GM23338 (cell line): ENCODE measurements at places on chromosomes 3 and 15. TPM values are rescaled to one million over a fixed set of nuclear protein-coding genes. Genes with fewer than 3 reads are reported as not detected.
A peak's percentile ranks its signal among the peaks of the same experiment; 100 is the strongest.

DNA sequence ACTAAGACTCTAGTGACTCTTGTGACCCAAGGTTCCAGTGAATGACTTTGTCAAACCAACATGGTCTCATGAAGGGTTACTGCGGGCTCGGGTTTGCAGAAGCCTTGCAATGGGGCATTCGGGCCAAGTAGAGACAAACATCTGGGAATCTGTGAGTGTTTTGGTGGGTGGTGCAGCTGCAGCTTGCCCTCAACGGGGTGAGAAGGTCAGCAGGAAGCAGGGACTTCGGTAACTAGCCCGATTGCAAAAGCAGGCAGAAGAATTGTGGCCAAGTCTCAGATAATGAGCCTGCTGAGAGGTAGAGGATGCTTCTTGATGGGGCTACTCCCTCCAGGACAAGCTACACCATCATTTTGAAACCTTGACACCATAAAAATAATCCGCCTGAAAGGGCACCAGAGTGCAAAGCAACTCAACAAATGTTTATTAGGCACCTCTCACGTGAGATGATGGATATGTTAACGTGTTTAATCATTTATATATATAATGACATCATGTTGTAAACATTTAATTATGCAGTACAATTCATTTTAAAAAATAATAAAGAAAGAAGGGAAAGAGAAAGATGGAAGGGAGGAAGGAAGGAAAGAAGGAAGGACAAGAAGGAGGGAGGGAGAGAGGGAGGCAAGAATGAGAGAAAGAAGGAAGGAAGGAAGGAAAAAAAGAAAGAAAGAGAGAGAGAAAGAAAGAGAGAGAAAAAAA, 263.9 kb upstream of the IGF1R start:
- no peaks in the 10 kb centered on the region for H3K4me1 ChIP-seq
- no peak overlapping the region for H3K4me3 ChIP-seq
- no peak overlapping the region for H3K27ac ChIP-seq
- no peaks in the 10 kb centered on the region for H3K36me3 ChIP-seq
- no peak for DNase-seq
- H3K27me3 ChIP-seq: no peaks in the 10 kb centered on the region

DNA sequence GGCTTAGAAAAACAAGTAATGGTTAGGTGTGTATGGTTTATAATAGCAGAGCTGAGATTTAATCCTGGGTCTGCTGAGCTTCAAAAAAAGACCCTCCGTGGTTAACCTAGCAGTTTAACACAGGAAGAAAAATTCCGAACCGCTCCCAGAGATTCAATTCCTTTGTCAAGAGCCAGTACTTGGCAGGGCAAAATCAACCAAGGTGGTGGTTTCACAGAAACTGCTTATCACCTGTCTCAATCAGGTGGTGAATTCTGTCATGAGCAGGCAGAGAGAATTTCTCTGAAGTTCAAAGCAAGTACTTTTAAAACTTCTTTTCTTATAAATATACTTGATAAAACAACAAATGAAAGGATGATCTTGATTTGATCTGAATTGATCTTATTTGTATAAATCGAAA, 17.2 kb downstream of the SYNPR start:
- DNase-seq: no peak
- peaks cover 5% of the 10 kb centered on the region; the same call in 1 of the 2 replicates for H3K4me1 ChIP-seq
- no peaks in the 10 kb centered on the region for H3K36me3 ChIP-seq
- H3K4me3 ChIP-seq: no peak overlapping the region
- H3K27me3 ChIP-seq: peaks cover 11% of the 10 kb centered on the region; the same call in 1 of the 2 replicates

- no peaks in the 10 kb centered on the region for H3K36me3 ChIP-seq
- no peaks in the 10 kb centered on the region for H3K27me3 ChIP-seq
- DNase-seq: no peak
- H3K4me1 ChIP-seq: peaks cover 12% of the 10 kb centered on the region
- H3K4me3 ChIP-seq: no peak overlapping the region
Observed at GRCh38 chr15:84721371-84721770, 5.4 kb upstream of the SEC11A start.

DNA sequence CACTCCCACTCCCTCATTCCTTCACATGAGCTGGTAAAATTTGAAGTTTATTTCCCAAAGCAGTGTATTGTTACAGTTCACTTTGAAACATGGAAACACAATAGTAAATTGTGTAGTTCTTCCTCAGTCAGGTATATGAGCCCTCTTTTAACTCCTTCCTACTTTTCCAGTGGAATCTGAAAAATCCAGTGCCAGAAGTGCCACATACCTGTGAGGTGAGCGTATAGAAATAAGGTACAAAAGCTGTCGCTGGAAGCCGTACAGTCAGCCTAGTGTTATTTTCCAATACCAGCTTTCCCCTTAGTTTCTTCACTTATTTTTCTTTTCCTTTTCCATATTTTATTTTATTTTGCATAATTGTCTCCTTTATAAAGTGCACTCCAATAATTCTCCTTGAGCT, 81.7 kb upstream of the CADM2 start:
- no peaks in the 10 kb centered on the region for H3K4me1 ChIP-seq
- H3K4me3 ChIP-seq: no peak overlapping the region
- H3K36me3 ChIP-seq: no peaks in the 10 kb centered on the region

GOLGA6A gene
- polyA plus RNA-seq: 0.18 and 0.57 TPM in 2 replicates

DNA sequence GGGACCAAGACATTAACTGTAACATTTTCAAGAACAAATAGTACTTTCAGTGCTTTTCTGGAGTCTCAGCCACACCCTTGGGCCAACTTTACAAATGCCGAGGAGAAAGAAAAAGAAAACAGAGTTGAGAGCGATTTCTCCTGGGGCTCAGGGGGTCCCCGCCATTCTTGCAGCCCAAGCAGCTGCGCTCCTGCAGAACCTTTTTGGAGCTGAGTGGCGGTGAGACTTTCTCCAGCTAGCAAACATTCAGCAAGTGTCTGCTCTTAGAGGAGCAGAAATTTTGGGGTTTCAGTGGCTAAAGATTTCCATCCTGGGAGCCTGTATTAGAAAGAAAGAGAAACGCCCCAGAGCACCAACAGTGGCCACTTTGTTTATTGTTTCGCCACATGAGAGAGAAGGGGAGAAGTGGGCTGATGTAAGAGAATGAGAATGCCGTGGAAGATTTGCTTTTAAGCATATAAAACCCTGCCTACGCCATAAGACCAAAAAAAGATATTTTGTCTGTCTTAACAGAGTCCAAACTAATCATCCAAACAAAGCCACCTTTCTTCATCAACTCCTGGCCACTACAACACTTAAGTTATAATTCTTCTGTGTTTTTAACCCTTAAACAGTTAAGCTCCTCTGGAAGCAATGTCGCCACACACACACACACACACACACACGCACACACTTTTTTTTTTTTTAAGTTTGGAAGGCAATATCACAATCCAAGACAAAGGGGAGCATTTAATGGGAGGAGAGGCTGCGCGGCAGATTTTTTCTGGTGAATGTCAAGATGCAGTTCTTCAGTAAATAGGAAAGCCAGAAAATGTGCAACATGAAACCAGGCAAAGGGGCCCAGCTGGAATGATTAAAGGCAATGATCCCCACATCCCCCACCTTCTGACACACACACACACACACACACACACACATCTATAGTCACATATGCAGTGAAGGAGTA, 19.2 kb downstream of the EID1 start:
- 0 out of 2 replicates have a peak overlapping the region, but pooled peaks have one; percentile 28 for H3K27ac ChIP-seq
- no peaks in the 10 kb centered on the region for H3K36me3 ChIP-seq
- H3K4me3 ChIP-seq: no peak overlapping the region
- peaks cover 12% of the 10 kb centered on the region for H3K4me1 ChIP-seq

- DNase-seq: no peak
- no peaks in the 10 kb centered on the region for H3K27me3 ChIP-seq
- no peak overlapping the region for H3K4me3 ChIP-seq
- no peak overlapping the region for H3K27ac ChIP-seq
- H3K4me1 ChIP-seq: peaks cover 4% of the 10 kb centered on the region
Observed at GRCh38 chr3:153634683-153635082, 472.7 kb downstream of the RAP2B start.

GRCh38 chr15:35289024-35289617, 204.0 kb upstream of the NANOGP8 start:
- no peak overlapping the region for H3K4me3 ChIP-seq
- peak; percentile 79 for DNase-seq
- no peak overlapping the region for H3K27ac ChIP-seq
- no peaks in the 10 kb centered on the region for H3K4me1 ChIP-seq
- no peaks in the 10 kb centered on the region for H3K27me3 ChIP-seq

DNA sequence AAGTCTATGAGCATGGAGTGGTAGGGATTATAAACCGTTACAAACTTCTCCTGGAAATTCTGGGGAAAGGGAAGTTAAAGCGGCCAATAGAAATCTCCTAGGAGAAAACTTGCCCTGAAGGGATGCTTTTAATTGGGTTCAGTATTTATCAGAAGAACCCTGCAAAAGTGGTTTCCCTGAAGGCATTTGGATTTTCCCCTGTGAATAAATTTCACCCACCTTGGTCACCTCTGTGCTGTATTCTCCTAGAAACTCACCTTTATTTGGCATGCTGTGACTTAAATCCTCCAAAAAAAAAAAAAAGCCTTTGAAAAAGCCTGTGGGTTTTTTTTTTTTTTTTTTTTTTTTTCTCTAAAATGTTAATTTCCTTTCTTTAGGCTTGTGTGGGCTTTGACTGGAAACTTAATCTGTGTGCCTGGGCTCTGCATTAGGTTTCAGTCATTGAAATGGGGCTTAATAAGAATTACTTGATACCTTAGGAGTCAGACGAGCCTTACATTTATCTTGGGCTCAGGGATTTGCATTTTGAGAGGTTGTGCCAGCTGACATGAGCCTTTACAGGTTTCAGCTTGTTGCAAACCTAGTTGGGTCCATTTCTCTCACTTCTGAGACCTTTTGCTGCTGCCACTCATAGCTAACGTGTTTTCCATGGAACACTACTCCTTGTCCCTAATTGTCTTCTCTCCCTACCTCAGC, 22.0 kb downstream of the TGFBR2 start:
- H3K27ac ChIP-seq: peak overlapping the region; percentile 18
- no peaks in the 10 kb centered on the region for H3K36me3 ChIP-seq

GRCh38 chr3:11556851-11557644, 86.7 kb downstream of the VGLL4 start:
- no peaks in the 10 kb centered on the region for H3K27me3 ChIP-seq
- H3K4me1 ChIP-seq: no peaks in the 10 kb centered on the region; the same call in 1 of the 2 replicates
- no peaks in the 10 kb centered on the region for H3K36me3 ChIP-seq
- no peak overlapping the region for H3K27ac ChIP-seq
- DNase-seq: no peak

DNA sequence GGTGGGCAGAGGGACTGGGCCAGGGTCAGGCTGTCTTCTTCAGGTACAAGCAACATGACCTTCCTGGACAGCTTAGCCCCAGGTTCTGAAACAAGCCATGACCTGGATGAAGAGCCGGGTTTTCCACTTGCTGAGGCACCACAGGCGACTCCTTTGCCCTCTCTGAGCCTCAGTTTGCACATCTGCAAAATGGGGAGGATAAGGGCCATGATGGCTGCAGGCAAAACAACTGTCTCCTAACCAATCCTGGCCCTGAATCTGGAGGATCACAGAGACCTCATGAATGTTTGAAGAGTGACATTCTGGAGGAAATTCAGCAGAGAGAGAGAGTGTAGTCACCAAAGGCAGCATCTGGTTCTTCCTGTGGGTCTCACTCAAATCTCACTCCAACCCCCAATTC, 8.0 kb downstream of the SLC6A1 start:
- no peak overlapping the region for H3K4me3 ChIP-seq
- peaks cover 9% of the 10 kb centered on the region; the same call in 1 of the 2 replicates for H3K27me3 ChIP-seq
- H3K27ac ChIP-seq: no peak overlapping the region
- H3K36me3 ChIP-seq: no peaks in the 10 kb centered on the region
- no peak for DNase-seq

DNA sequence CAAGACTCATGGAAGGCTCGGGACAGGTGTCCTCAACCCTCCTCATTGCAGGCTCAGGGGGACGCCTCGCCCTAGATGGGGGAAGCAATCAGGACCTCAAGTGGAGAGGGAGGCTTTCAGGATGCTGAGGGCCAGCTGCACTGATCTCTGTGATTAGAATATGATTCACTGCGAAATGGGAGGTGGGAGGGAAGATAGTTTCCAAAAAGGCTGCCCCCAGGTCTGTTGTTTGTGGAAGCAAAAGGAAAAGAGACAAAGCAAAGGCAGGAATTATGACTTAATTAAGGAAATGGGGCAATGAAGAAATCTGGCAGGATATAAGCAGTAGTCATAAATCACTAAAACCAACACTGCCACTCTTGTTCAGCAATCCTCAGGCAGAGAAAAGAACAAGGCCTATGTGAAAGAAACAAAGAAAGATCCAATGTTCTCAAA, 85.6 kb upstream of the ABHD17C start:
- H3K27ac ChIP-seq: no peak overlapping the region
- H3K4me3 ChIP-seq: no peak overlapping the region
- DNase-seq: no peak
- no peaks in the 10 kb centered on the region for H3K36me3 ChIP-seq
- H3K27me3 ChIP-seq: no peaks in the 10 kb centered on the region
- H3K4me1 ChIP-seq: peaks cover 25% of the 10 kb centered on the region

DNA sequence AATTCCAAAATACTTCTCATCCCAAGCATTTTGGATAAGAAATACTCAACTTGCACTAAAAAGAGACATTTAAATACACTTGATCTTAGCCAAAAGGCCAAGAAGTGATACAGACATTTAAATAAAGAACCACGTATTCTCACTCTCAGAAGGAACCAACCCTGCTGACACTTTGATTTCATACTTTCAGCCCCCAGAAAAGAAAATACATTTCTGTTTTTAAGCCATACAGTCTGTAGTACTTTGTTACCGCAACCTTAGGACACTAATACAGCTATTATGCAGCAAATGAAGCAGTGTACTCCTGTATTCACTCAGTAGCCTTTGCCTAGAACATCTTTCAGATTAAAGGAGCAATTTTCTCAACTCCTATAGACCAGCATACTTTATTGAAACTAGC, 86.7 kb downstream of the TBC1D5 start:
- H3K4me1 ChIP-seq: no peaks in the 10 kb centered on the region
- no peak overlapping the region for H3K27ac ChIP-seq
- no peaks in the 10 kb centered on the region for H3K27me3 ChIP-seq
- no peaks in the 10 kb centered on the region for H3K36me3 ChIP-seq

NR2F2 gene
- 0.16 and 0.23 TPM in 2 replicates for polyA plus RNA-seq

CD200R1 gene
- polyA plus RNA-seq: 0.18 and 0.35 TPM in 2 replicates

DNA sequence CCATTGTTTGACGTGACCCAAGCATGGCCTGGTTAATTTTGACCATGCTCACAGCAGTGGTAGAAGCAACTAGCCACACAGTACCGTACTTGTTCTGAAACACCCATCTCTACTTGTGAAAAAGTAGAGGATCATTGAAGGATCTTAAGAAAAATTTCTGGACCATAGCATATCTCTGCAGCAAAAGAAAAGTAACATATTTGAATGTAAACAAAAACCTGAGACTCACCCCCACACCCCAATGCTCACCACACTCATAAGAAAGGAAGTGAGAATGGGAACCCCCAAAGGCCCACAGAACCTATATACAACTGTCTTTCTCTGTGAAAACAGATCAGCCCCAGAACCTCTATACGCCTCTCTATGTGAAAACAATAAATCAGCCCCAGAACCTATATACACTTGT, 33.8 kb upstream of the TFRC start:
- no peak for DNase-seq
- H3K36me3 ChIP-seq: no peaks in the 10 kb centered on the region
- no peaks in the 10 kb centered on the region for H3K27me3 ChIP-seq
- no peaks in the 10 kb centered on the region for H3K4me1 ChIP-seq
- H3K4me3 ChIP-seq: no peak overlapping the region
- H3K27ac ChIP-seq: no peak overlapping the region

DNA sequence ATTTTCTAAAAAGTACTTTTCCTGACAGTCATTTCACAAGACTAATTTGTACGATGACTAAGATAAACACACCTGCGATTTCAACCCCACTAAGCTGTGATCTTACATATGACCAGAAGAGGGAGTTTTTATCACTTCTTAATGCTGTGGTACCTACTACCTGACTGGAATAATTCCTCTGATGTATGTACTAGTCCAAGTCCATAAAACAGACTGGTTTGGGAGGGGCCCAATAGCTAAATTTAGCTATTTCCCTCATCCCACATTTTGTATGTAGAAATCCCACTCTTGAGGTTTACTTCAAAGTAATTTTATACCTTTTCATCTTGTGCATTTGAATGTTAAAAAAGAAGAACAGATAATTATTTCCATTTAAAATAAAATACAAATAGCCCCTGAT, 49.7 kb upstream of the SCAANT1 start:
- DNase-seq: peak; percentile 65
- H3K27me3 ChIP-seq: no peaks in the 10 kb centered on the region
